ENCODE measurements at places on chromosomes 2 and 18.

DNA sequence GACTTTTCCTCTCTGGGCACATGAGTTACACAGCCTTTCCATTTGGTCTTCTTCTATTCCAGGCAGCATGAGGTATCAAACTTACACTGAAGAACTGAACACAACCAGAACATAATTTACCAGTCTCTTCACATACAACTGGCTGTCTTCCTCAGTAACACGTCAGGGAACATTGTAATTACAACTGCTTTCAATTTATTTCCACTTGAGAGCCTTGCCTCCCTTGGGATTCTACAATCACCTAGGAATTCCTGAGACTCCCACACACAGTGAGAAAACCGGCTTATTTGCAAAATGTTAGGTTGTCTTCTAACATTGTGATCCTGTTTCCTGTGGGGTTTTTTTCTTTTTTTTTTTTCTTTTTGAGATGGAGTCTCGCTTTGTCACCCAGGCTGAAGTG lies 149.9 kb downstream of the TMX3 start:
- DNase-seq, result no peak

GRCh38 chr2:12766421-12766879 lies 49.7 kb downstream of the TRIB2 start:
- DNase-seq, result no peak

- no peak for DNase-seq
Observed at GRCh38 chr2:100275200-100275589, 47.1 kb downstream of the LONRF2 start.

GRCh38 chr2:241204490-241204889 lies 16.0 kb downstream of the ANO7 start:
- DNase-seq, result no peak

GRCh38 chr2:142144547-142144946 lies 13.7 kb upstream of the LRP1B start:
- DNase-seq, result peak; percentile 16

GRCh38 chr18:26085056-26085455 lies 5.4 kb downstream of the SS18 start:
- no peak for DNase-seq

DNA sequence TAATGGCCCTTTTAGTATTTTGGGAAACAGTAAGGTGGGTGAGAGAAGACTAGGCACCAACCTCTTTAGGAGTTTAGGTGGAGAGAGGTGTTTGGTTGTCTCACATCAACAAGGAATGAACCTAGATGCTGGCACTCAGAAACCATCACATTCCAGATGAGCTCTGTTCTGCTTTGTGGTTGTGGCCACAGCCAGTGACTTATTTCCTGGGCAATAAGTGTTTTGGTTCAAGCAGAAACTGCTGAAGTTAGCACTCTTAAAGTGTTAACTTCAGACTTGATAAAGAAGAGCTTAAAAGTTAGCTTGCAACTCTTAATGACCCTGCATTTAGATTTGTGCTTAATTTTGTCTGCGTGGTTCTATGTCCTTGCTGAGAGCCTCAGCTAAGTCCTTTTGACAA lies 929.2 kb downstream of the SLC4A3 start:
- DNase-seq, result no peak

DNA sequence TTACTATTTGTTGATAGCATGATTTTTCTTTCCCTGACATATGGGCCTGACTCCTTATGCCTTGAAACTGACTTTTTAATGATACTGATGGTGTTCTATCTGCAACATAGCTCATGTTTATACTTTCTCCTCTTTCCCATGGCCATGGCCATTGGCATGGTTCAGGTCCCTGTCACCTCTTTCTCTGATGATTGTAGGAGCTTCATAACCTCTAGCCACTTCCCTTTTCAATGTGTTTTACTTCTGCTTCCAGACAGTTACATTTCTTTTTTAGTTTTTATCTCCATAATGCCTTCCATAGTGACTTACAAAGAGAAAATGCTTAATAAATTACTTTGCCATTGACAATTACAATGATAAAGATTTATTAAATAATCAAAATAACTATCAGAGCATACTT lies 177.9 kb upstream of the SETBP1 start:
- no peak for DNase-seq

- DNase-seq, result no peak
Observed at GRCh38 chr2:84619794-84620371, 103.6 kb downstream of the DNAH6 start.

- no peak for DNase-seq
Observed at GRCh38 chr2:85963068-85963467, 74.3 kb upstream of the ST3GAL5 start.

GRCh38 chr2:29448096-29448688 lies 333.0 kb downstream of the CLIP4 start:
- DNase-seq, result no peak

DNA sequence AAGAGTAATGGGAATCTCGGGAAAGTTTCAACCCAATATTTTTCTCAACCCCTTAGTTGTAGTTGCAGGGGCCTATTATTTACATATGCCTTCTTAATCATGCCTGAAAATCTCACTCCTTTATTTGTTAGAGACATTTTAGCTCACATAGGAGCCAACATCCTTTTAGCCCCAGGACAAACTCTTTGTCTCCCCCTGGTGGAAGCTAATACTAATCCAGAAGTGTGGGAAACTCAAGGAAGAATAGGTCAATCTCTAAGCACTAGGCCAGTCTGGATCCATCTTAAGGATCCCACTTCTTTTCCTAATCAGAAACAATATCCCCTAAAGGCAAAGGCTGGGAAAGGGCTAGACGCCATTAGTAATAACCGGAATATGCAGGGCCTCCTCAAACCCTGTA lies 550.9 kb upstream of the PKDCC start:
- no peak for DNase-seq

DNA sequence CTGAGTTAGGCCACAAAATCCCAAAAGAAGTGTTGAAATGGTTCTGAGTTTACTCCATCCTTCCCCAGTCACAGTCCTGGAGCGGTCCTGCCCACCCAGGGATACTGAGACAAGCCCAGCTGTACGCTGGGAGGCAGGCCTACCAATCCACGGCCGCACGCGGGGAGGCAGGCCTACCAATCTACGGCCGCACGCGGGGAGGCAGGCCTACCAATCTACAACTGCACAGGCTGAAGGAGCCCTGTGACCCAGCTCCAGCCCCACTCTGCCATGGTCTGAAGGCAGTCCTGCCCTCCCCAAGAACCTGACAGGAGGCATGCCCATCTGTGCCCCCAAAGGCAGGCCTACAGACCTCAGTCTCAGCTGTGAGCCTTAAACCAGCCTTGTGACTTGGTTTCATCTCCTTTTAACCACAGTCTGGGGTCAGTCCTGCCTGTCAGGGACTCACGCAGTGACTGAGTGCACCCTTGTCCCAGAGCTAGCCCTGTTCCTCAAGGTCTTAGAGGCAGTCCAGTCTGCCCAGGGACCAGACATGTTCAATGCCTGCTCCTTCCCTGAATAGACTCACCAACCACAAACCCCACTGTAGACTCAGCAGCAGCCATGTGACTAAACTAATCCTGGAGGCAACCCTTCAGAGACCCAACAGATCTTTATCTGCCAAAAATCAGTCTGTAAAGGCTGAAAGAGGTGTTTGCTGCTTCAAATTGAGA lies 36.8 kb downstream of the GPC1 start:
- no peak for DNase-seq

GRCh38 chr2:48940606-48941005 lies 185.1 kb upstream of the LHCGR start:
- DNase-seq, result peak; percentile 72
